Umbilical cord (tissue), 2 donors: ENCODE measurements at places on chromosomes 7 and 10. TPM values are rescaled to one million over a fixed set of nuclear protein-coding genes. Genes with fewer than 3 reads are reported as not detected.

- no peak for DNase-seq
Measured at GRCh38 chr7:75823198-75823910, 9.7 kb upstream of the CCL24 start.

GRCh38 chr10:110372656-110373055, 67.9 kb upstream of the SMNDC1 start:
- no peak for DNase-seq

- DNase-seq = no peak
Measured at GRCh38 chr7:40276061-40276460, 141.3 kb downstream of the SUGCT start.

DNA sequence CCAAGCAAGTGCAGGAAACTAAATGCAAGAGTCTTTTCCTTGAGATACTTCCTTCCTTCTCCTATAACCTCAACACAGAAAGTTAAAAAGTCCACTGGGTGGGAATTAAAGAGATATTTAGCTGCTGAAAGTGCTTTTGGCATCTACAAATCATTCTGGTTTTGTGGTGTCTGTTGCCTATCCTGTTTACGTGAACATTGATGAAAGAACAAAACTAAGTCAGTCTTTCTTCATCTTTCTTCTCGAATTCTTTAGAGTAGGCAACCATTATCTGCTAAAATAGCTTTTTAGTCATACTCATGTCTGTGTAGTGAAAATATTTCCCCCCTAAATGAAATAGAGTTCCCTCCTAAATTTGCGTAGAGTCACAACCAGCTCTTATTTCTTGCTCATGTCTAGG, 838.6 kb downstream of the GATA3 start:
- DNase-seq = no peak

- peak; percentile 47 for DNase-seq
Measured at GRCh38 chr10:92238586-92239098, 52.2 kb downstream of the CPEB3 start.

- no peak for DNase-seq
Measured at GRCh38 chr7:156374335-156374734, 266.2 kb upstream of the RNF32 start.

DNA sequence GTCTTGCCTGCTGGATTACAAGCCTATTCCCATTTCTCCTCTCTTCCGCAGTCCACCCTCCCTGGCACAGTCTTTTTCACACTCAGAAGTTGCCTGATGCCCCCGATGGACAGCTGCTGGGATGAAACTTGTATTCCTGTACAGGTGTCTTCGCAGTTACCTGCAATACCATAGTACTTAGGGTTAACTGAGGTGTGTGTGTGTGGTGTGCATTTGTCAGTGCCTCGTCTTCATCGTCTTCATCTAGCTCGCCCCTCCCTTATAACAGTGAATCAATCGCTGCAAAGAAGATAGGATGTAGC, 11.0 kb downstream of the NXPH1 start:
- no peak for DNase-seq

RPEL1 gene
- total RNA-seq = 3.9 TPM

GIMAP6 gene
- total RNA-seq = 8.7 TPM

CRTAC1 gene
- total RNA-seq = 2.2 TPM
